Upper lobe of right lung (tissue), 1 donor: ENCODE measurements at places on chromosomes 5 and 9. TPM values are rescaled to one million over a fixed set of nuclear protein-coding genes. Genes with fewer than 3 reads are reported as not detected.

The SPATA6L gene
- total RNA-seq = 12.6 TPM

The FBXO10 gene
- 8.0 TPM for total RNA-seq

The EXD3 gene
- 27.3 TPM for total RNA-seq

The SNCAIP gene
- 4.0 TPM for total RNA-seq

The CYSTM1 gene
- total RNA-seq = 85.1 TPM

The CIZ1 gene
- 107 TPM for total RNA-seq

The OSMR gene
- 85.6 TPM for total RNA-seq

The SPINK4 gene
- total RNA-seq = not detected

The LCN10 gene
- total RNA-seq = 11.2 TPM

The KLHL9 gene
- total RNA-seq = 22.2 TPM

The SMIM33 gene
- total RNA-seq = not detected

The GGTA1 gene
- 9.5 TPM for total RNA-seq

The TAF1L gene
- total RNA-seq = not detected
